Endothelial cell of umbilical vein (primary cell): ENCODE measurements at places on chromosomes 12 and 14. TPM values are rescaled to one million over a fixed set of nuclear protein-coding genes. Genes with fewer than 3 reads are reported as not detected.

The PMCH gene
- 1.1 and 1.8 TPM in 2 replicates for total RNA-seq

The CFAP54 gene
- total RNA-seq: 21.5 and 26.9 TPM in 2 replicates

The PCNX4 gene
- 41.4 and 51.6 TPM in 2 replicates for total RNA-seq

The KRT85 gene
- not detected in 2 replicates for total RNA-seq

The CLEC2A gene
- total RNA-seq: not detected in 2 replicates

The HCAR1 gene
- not detected in 2 replicates for total RNA-seq

The TAS2R8 gene
- total RNA-seq: not detected in 2 replicates

The LBHD2 gene
- not detected in 2 replicates for total RNA-seq

The RERGL gene
- total RNA-seq: not detected in 2 replicates

The FSCB gene
- total RNA-seq: not detected in 2 replicates

The SLC5A8 gene
- total RNA-seq: not detected in 2 replicates

The MYF6 gene
- not detected in 2 replicates for total RNA-seq

The PTHLH gene
- 0.60 and 1.1 TPM in 2 replicates for total RNA-seq

The OR6C76 gene
- total RNA-seq: not detected in 2 replicates

The GPR137C gene
- total RNA-seq: 3.8 and 5.7 TPM in 2 replicates

The DPPA3 gene
- total RNA-seq: not detected in 2 replicates

The AICDA gene
- not detected in 2 replicates for total RNA-seq

The WNT5B gene
- total RNA-seq: not detected in 2 replicates

The TAS2R9 gene
- not detected in 2 replicates for total RNA-seq

DNA sequence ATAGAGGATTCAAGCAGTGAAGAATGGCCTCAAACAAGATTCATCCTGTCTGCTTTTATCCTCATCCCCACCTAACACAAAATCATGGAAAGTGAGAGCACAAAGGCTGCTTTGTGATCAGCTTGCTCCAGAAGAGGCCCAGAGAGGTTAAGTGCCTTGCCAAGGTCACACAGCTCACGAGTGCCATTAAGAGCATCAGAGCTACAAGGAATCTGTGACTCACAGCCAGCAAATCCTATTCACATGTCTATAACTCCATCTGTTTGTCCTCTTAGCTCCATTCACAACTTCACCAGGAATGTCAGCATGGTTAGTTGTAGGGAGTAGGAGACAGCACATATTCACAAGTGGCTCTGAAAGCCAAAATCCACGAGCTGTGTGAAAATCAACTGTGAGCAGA, 79.8 kb downstream of the TTC9 start:
- DNase-seq: no peak

DNA sequence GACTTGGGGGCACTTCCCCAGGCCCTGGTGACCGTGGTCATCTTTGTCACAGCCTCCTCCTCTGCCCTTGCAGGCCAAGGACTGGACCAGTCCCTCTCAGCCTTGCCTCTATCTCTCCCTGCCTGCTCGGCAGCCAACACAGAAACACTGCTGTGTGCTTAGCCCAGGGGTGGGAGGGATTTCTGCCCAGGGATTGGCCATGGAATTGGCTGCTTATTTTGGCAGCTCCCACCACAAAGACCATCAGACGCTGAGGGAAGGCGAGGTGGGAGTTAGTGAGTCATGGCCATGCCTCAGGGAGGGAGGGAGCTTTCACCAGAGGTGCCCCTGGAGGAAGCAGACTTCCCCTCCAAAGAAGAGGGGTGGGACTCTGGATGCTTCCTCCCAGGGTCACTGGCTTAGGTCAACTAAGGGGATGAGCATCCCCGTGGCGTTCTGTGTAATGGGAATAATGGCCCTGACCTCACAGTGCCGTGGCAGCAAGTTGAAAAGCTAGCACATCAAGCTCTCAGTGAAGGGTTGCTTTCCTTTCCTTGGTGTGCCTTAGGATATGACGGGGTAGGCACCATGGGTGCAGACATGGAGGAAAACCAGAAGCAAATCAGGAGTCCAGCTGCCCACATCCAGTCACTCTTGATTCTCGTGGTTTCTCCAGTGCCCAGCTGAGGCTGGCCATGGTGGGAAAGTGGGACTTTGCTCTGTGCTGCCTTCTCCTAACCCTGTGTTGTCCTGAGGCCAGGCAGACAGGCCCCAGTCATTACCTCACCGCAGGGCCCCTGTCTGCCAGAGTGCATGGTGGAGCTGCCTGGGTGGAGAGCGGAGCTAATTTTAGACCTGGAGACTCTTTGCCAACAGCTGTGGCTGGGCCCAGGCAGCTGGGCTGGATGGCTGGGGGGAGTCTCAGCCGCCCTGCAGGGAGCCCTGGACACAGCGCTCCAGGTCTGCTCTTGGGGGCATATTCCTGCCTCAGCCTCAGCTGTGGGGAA, 21.4 kb downstream of the B4GALNT3 start:
- peak; percentile 21 for DNase-seq

- DNase-seq: no peak
Measured at GRCh38 chr12:49825360-49825970, 2.7 kb downstream of the NCKAP5L start.

- DNase-seq: no peak
Measured at GRCh38 chr12:96710127-96710745, 196.8 kb upstream of the NEDD1 start.

GRCh38 chr14:104352493-104353220, 214.3 kb downstream of the KIF26A start:
- DNase-seq: no peak

GRCh38 chr12:39043424-39043822, 138.0 kb upstream of the CPNE8 start:
- no peak for DNase-seq

- no peak for DNase-seq
Measured at GRCh38 chr12:58774731-58775130, 145.6 kb downstream of the LRIG3 start.

DNA sequence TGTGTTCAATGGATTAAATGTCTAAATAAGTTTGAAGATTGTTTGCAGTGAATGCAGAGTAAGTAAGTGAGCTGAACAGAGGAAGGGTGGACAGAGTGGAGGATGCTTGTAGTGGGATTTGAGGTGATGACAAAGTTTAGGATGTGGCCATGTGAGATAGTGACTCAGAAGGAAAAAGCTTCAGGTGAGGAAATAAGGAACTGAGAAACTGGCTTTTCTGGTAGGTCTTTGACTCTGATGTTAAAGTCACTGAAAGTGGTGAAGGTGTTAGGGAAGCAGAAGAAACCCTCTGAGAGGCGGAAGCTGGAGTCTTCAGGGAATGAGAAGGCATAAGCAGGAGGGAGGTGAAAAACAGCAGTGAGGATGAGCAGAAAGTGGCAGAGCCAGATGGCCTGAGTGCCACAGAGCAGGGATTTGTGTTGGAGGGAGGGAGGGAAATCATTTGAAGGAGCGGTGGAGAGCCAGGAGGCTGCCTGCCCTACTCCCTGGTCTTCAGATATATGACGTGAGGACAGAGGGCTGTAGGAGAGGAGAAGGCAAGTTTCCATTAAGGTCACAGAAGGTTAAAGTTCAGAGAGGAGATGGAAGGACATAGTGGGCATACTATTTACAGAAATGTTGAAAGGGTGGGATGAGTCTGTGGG, 24.8 kb downstream of the RGS6 start:
- no peak for DNase-seq

DNA sequence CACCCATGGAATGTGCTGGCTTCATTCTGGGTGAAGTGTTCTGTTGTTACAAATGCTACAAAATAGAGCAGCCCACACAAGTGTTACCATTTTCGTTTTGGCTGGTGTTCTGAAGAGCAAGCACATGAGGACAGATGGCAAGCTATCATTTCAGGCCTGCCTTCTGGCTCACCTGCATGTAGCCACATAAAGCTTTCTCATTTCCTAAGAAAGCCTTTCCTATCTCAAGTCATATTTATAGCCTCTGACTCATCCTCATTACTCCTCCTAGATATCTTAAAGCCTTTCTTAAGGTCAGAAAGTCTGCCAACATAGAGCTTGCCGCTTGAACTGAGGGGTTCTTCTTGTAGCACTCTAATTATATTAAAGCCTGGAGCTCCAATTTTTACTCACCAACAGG, 89.0 kb downstream of the PTPRR start:
- no peak for DNase-seq

GRCh38 chr12:112122823-112123690, 2.3 kb upstream of the TRAFD1 start:
- no peak for DNase-seq

GRCh38 chr12:115343601-115344000, 659.6 kb upstream of the TBX3 start:
- no peak for DNase-seq

DNA sequence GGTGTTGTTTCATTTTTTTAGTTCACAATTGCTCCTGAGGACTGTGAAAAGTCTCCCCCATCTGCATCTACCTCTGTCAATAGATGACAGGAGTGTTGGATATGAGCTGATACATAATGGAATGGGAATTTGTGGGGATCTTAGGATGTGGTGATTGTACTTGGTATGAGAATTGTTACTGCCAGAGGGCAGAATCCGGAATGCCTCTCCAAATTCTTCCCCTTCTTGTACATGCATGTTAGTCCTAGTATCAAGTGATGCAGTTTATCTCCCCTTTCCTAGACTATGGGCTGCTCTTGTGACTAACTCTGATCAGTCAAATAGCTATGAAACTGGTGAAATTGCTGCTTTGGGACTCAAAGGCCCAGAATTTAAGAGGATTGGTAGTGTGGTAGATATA, 24.8 kb upstream of the NOVA1 start:
- DNase-seq: no peak

DNA sequence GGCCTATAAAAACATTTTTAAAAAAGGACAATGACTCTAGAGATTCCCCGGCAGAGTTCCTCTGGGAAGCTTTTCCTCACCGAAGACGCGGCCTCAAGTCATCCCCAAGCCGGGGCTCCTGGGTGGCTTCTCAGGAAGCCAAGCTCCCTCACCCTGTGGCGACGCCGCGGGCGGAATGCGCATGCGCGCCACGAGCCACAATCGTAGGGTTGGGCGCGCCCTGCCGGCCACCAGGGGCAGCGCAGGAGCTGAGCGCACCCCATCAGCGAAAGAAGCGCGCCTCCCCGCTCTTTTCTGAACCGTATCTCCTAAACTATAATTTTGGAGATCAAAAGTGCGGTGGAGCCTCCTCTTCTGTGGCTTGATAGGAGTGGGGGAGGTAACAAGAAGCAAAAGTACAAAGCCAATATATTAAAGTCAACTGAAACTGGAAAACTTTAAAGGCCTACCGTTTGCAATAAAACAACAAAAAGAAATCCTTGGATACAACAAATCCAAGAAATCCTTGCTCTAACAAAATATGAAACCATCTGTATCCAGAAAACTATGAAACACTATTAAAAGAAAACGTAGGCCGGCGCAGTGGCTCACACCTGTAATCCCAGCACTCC, 17.4 kb upstream of the CHFR start:
- DNase-seq: peak; percentile 38

- DNase-seq: no peak
Measured at GRCh38 chr12:126493366-126494108, 1428.3 kb downstream of the AACS start.

GRCh38 chr14:22883173-22883976, at the start of gene REM2:
REM2 (plus strand) TSS chr14:22883222; CDS start chr14:22883288, 66 bp downstream.
- DNase-seq: no peak

DNA sequence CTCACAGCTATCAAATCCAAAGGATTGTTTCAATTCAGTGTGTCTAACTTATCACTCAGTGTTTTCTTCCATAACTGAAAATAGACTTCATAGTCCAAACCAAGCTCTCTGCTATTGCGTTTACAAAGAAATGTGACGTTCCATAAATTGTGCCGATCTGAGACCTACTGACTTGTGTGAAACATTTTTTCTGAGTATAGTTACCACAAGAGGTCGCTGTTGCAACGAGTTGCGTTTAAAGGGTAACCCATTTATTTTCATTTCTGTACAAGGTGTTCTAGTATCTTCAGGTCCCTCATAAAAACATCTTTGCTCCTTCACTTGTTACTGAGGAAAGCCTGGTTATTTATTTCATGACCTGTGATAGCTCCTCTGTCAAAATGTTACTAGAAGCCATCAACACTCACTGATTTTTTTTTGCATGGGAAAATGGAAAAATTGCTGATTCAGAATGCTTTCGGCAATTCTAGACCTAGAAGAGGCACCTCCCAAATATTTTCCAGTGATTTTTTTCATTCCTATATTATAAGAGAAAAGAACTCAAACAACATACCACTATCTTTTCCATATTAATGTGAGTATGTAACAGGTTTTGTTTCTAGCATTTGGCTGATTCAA, 60.9 kb upstream of the OR4E1 start:
- DNase-seq: peak; percentile 56

- DNase-seq: peak; percentile 85
Measured at GRCh38 chr12:1939801-1940607, 21.6 kb upstream of the CACNA2D4 start.

- no peak for DNase-seq
Measured at GRCh38 chr14:104935955-104936354, 11.3 kb downstream of the PLD4 start.

DNA sequence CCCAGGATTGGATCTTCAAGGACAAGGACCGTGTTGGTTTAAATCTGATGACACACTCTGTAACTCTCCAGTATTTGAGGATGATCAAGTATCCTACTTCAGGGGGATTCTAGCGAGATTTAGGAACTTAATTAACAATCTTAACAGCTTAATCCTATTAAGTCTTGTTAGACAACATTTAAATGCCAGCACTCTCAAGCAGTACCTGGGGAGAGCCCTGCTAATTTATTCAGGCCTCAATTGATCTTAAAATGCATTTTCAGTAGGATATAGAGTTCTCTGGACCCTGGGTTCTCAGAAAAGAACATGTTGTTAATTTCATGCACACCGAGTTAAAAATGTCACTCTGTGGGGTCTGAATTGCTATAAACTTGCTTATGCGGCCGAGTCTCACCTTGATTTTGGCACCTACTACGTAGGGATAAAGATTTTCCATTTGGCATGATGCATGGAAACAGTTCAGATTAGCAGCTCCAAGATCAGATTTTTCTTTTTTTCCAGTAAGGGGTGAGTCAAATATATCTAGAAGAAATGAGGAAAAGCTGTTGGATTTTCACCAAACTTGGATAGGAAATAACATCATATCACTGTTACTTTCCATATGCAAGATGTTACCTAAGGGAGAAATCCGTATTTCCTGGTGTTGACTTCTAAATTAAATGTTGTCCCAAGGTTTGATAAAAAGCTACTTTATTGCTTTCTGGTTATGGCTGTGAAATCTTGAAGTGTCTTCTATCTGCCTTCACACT, 76.1 kb downstream of the SLC24A4 start:
- DNase-seq: no peak

GRCh38 chr12:110636516-110636915, 22.6 kb downstream of the TCTN1 start:
- no peak for DNase-seq

- DNase-seq: no peak
Measured at GRCh38 chr14:53796734-53797133, 159.9 kb downstream of the BMP4 start.

DNA sequence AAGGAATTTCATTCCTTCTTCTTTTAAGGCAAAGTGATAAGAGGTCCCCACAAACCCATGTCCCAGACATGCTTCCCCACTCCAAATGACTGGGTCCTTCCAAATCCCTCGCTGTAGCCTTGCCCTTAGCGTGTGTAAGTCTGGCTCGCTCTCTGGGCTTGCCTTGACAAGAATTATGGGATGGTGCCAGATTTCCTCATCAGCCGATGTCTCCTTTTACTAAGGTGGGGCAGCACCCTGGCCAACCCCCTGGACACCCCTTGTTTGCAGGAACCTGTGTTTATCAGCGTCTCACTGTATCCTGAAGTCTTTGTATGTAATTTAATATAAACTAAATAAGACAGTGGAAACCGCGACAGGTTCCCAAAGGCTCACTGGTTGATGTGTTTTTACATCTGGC, 493.3 kb downstream of the EGLN3 start:
- DNase-seq: no peak
